Sigmoid colon (tissue), 7 donors: ENCODE measurements at places on chromosomes 3 and 15. TPM values are rescaled to one million over a fixed set of nuclear protein-coding genes. Genes with fewer than 3 reads are reported as not detected.

DNA sequence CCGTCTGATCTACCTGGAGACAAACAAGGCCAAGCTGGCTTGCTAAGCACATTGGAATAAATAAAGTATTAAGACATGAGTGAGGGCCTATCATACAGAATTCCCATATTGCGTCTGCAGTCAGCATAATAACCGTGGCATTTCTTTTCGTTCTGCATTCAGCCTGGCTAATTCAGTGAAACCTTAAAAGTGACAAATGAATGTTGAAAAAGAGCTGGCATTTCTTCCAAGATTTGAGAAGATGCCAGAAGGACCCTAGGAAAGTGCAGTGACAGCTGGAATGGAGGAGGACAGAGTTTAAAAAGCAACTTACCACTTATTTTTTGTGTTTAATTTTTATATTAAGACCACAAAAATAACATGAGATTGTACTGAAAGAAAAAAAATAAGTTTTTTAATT, 67.1 kb downstream of the SUCLG2 start:
- peaks cover 10% of the 10 kb centered on the region for H3K4me1 ChIP-seq
- H3K27me3 ChIP-seq = no peaks in the 10 kb centered on the region
- H3K4me3 ChIP-seq = no peak overlapping the region
- no peaks in the 10 kb centered on the region for H3K36me3 ChIP-seq
- DNase-seq = no peak

DNA sequence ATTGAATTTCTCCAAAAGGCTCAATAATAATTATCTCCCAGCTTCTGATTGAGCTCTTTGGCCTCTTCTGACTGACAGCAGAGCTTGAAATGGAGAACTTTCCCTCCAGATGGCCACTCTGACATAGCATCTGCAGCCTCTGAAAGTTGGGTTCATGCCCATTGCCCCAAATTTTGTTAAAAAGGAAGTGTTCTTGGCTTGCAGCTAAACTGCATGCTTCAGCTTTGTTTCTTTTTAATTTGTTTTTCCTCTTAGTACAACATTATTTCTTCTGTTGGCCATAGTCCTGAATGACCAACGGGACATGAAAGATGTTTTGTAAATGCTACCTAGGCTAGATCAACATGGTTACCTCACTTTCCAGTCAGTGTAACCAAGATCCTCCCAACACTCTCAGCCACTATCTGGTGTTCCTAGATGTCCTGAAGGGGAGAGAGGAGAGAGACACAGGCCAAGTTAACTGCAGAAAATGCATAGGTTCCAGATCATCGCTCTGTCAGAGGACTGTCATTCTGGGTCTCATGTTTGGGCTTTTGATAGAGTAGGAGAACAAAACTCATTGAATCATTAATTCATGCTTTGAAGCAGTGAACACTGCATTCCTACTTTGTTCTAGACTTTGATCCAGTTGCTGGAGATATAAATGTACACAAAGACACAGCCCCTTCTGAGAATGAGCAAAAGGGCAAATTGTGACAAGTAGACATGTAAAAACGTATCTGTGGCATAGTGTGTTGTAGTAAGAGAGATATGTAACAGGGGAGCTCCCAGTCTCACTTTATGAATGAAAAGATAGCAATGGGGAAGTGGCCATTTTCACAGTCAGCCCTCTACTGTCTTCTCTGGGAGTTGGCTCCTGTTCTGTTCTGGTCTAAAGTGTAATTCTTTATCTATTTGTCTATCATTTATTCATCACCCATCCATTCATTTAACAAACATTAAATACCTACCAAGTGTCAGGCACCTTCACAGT, 156.2 kb downstream of the ZNF621 start:
- no peak overlapping the region for H3K4me3 ChIP-seq
- no peak for DNase-seq
- no peak overlapping the region for H3K27ac ChIP-seq
- H3K27me3 ChIP-seq = no peaks in the 10 kb centered on the region
- H3K36me3 ChIP-seq = no peaks in the 10 kb centered on the region

DNA sequence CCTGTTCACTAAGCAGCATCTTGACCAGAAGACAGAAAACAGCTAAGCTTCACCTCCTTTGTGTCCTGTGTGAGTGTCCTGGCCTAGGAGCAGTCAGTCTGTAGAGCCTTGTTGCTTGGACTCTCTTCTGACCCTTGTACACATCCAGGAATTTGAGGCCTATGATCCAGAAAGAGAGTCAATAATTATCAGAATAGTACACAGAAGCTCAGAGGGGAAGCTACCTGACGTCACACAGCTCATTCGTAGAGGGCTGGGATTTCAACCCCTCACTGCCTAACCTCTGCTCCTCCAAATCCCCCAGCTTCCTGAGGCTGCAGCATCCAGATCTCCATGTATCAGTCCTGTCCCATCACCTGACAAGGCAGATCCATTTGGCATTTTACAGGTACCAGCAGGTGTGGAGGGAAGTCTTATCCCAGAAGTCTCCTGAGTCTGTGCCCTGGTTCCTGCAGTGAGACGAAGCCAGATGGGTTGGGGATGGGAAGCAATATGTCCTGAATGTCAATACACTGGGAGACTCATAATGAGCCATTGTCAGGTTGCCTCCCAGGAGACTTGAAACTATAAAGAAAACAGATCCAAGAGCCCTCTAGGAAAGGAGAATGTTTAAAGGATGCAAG, 203.1 kb downstream of the MINAR1 start:
- no peaks in the 10 kb centered on the region for H3K36me3 ChIP-seq
- H3K4me3 ChIP-seq = no peak overlapping the region
- no peaks in the 10 kb centered on the region for H3K4me1 ChIP-seq
- no peaks in the 10 kb centered on the region for H3K27me3 ChIP-seq

DNA sequence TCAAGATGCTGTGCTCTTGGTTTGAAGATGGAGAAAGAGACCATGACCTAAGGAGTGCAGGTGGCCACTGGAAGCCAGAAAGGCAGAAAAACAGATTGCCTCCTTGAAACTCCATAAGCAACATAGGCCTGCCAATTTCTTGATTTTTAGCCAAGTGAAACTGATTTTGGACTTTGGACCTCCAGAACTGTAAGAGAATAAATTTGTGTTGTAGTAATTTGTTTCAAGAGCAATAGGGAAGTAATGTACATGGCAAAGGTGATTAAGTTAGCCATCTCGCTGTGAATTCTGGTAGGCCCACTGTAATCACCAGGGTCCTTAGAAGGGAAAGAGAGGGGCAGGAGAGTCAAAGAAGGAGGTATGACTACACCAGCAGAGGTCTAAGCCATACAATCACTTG, 238.8 kb downstream of the CNTN3 start:
- no peaks in the 10 kb centered on the region for H3K27me3 ChIP-seq
- H3K4me1 ChIP-seq = no peaks in the 10 kb centered on the region
- no peak overlapping the region for H3K4me3 ChIP-seq
- DNase-seq = no peak

- H3K4me3 ChIP-seq = no peak overlapping the region
- H3K36me3 ChIP-seq = peaks cover 17% of the 10 kb centered on the region
- H3K27me3 ChIP-seq = no peaks in the 10 kb centered on the region
- no peak for DNase-seq
- no peak overlapping the region for H3K27ac ChIP-seq
- H3K4me1 ChIP-seq = peaks cover 56% of the 10 kb centered on the region
Observed at GRCh38 chr3:156691920-156692319, 17.5 kb downstream of the TIPARP start.

GRCh38 chr3:127211118-127212060, 18.5 kb downstream of the PRR23E start:
- no peaks in the 10 kb centered on the region for H3K27me3 ChIP-seq
- no peak overlapping the region for H3K27ac ChIP-seq
- H3K36me3 ChIP-seq = no peaks in the 10 kb centered on the region
- H3K4me3 ChIP-seq = no peak overlapping the region
- H3K4me1 ChIP-seq = no peaks in the 10 kb centered on the region

- H3K4me3 ChIP-seq = peak overlapping the region; percentile 81
- DNase-seq = peak; percentile 46
- no peaks in the 10 kb centered on the region for H3K36me3 ChIP-seq
- no peaks in the 10 kb centered on the region for H3K27me3 ChIP-seq
Observed at GRCh38 chr3:47782446-47783308, 984 bp upstream of the SMARCC1 start.

- H3K27ac ChIP-seq = no peak overlapping the region
- no peaks in the 10 kb centered on the region for H3K36me3 ChIP-seq
- H3K4me3 ChIP-seq = no peak overlapping the region
- H3K4me1 ChIP-seq = no peaks in the 10 kb centered on the region
Observed at GRCh38 chr15:29046281-29046810, 160.6 kb downstream of the APBA2 start.

DNA sequence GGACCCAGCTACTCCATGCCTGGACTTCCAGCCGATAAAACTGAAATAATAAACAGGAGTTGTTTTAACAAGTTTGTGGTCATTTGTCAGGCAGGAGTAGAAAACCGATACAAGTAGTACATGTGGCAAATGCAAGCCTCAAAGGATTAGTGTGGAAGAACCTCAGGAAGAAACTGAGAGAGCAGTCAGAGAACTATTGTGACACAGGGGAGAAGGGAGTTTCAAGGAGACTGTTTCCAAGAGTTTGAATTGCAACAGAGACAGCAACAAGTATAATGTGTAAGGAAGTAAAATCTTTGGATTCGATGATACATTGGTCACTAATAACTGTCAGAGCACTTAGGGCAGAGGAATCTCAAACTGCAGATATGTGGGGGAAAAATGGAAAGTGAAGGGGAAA, 450.6 kb upstream of the ARHGEF26 start:
- H3K27me3 ChIP-seq = no peaks in the 10 kb centered on the region
- no peak overlapping the region for H3K27ac ChIP-seq
- no peaks in the 10 kb centered on the region for H3K36me3 ChIP-seq
- no peak overlapping the region for H3K4me3 ChIP-seq
- no peaks in the 10 kb centered on the region for H3K4me1 ChIP-seq

DNA sequence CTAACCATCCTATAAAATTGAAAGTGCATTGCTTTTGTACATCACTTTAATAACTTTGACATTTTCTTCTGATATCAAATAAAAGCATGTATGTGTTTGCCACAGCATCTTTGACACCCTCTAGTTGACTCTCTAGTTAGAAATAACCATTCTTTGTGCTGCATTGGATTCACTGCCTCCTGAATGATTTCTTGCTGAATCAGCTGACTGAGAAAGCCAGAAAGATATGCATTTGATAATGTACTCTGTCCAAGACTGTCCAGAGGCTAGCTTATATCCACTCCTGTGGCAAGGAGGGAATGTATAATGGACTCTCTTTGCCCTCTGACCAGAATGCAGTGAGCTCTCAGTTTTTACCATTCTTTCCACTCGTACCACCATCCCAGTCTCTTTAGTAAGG, 6.2 kb downstream of the RAB11A start:
- H3K27ac ChIP-seq = no peak overlapping the region
- peaks cover 26% of the 10 kb centered on the region for H3K36me3 ChIP-seq
- H3K4me3 ChIP-seq = no peak overlapping the region
- H3K4me1 ChIP-seq = peaks cover 12% of the 10 kb centered on the region
- H3K27me3 ChIP-seq = no peaks in the 10 kb centered on the region

The CSPG4 gene
- total RNA-seq = 45.7 TPM

The HDC gene
- 1.4 TPM for total RNA-seq

The POTEB3 gene
- total RNA-seq = not detected

The ISLR gene
- total RNA-seq = 97.0 TPM

The CADM2 gene
- 12.8 TPM for total RNA-seq
